ENCODE measurements at places on chromosomes 7 and 10.

DNA sequence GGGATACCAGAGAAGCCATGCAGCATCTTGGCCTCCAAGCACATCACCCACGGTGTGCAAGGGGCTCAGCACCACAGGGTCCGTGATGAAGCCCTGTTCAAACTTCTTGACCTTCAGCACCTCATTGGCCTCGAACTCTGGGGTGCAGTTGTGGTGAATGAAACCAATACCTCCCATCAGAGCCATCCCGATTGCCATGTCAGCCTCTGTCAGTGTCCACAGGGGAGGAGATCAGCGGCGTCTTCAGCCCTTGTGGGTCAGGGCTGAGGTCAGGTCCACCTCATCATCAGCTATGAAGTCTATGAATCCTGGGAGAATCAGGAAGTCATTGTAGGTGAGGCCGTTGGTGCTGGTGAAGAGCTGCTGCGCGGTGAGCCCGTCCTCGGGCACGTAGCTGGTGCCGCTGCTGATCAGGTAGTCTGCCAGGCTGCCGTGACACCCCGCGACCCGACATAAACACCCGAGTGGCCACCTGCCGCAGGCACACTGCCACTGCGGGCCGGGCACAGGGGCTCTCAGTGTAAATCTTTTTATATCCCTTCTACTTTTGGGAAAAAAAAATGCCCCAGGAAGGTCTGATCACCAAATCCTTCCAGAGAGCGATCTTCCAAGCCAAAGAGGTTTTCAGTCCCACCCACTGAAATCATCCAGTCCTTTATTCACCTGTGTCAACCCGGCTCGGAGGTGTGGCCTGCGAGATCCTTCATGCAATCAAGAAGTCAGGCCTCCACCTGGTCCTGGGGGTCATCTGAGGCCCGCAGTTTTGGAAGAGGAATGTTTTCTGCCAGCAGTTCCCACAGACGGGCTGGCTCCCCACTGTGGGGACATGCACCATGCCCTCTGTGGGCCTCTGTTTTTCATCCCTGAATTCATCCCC is 144.1 kb upstream of the KCNMA1 start:
- no peaks in the 10 kb centered on the region for H3K4me1 ChIP-seq
- H3K36me3 ChIP-seq, result no peaks in the 10 kb centered on the region
- no peak overlapping the region for H3K4me3 ChIP-seq
- peaks cover 18% of the 10 kb centered on the region for H3K27me3 ChIP-seq

DNA sequence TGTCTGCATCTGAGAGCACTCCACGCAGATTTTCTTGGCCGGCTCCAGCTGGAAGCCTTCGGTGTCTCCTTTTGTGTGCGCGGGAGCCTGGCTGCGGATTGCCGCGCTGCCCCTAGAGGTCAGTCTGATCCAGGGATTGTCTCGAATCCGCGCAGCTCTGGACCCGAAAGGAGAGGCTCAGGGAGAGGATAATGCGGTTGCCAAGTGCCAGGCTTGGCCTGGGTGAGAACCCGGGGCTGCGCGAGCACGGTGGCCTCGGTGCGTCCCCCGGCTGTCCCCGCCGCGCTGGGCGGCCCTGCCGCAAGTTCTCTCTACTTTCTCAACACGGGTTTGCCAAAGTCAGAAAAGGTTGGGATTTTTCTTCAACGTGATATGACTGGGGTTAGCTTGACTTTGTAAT is 140.9 kb downstream of the ADCYAP1R1 start:
- no peak overlapping the region for H3K4me3 ChIP-seq
- no peak for ATAC-seq
- no peaks in the 10 kb centered on the region for H3K4me1 ChIP-seq
- peaks cover 30% of the 10 kb centered on the region for H3K27me3 ChIP-seq
- H3K27ac ChIP-seq, result no peak overlapping the region

GRCh38 chr10:4688168-4688567 is 137.8 kb upstream of the AKR1E2 start:
- no peak overlapping the region for H3K27ac ChIP-seq
- H3K27me3 ChIP-seq, result peaks cover 20% of the 10 kb centered on the region
- peaks cover 13% of the 10 kb centered on the region for H3K4me1 ChIP-seq
- ATAC-seq, result no peak

DNA sequence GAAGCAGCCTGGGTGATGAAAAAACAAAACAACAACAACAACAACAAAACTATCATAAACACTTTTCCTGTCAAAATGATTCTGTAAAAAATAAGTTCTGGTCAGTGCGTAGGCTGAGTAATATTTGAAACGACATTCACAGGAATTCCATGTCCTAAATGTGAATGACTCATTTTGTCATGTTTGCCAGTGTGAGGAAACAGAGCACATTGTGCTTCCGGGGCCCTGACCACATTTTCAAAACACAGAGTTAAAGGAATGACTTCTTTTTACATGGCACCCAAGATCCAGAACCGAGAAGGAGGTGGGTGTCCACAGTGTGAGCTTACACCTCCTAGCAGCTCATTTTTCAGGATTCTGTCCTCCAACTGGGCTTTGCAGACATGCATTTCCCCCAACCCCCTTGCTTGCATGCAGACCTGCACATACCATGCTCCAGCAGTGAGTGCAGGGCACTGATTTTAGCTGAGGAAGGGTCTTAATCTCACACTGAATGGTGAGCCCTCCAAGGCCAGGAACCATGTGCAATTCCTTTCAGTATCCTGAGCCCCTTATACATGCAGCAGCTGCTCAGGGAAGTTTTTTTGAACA is 3.0 kb downstream of the CLRN3 start:
- no peaks in the 10 kb centered on the region for H3K36me3 ChIP-seq
- no peak for ATAC-seq
- no peak overlapping the region for H3K4me3 ChIP-seq
- no peaks in the 10 kb centered on the region for H3K4me1 ChIP-seq

DNA sequence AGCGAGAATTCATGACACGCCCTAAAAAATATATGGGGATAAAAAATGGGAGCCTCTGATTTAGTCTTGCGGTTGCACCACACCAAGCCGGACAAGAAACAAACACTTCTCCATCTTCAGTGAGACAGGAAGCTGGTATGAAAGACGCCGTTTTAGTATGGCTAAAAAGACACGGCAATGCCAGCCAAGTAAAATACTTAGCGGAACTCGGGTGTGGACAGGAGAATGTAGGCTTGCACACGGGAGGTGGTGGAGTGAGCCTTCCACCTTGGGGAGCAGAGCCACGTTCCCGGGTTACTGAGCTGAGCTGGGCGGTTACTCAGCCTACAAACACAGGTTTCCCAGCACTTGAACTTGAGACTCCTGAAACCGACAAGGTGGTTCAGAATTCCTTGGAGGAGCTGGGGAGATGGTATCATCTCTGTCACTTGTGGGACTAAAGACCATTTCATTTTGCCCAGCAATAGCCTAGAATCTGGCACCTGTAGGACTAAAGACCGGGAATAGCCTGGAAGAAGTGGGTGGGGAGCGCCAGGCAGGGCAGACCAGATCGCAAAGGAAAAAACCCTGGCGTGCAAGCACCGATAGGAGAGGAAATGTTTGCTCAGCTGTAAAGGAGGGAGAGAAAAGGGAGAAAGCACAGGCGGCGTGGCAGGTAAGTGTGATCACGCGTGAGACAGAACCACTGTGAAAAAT is 34.8 kb upstream of the SEPHS1 start:
- peak overlapping the region; percentile 43 for H3K4me3 ChIP-seq
- no peak for ATAC-seq
- peaks cover 66% of the 10 kb centered on the region for H3K27me3 ChIP-seq
- H3K4me1 ChIP-seq, result peaks cover 11% of the 10 kb centered on the region
- H3K27ac ChIP-seq, result no peak overlapping the region

All from stimulated activated memory B cell treated with anti-CD40 and anti-IgM and Interleukin-4, amounts not matched to agents 10 μg/mL and 1 μg/mL and 100 μg/mL, for 72 hours (primary cell).